RCC 7860 (cell line): ENCODE measurements at places on chromosomes 12 and 14.

DNA sequence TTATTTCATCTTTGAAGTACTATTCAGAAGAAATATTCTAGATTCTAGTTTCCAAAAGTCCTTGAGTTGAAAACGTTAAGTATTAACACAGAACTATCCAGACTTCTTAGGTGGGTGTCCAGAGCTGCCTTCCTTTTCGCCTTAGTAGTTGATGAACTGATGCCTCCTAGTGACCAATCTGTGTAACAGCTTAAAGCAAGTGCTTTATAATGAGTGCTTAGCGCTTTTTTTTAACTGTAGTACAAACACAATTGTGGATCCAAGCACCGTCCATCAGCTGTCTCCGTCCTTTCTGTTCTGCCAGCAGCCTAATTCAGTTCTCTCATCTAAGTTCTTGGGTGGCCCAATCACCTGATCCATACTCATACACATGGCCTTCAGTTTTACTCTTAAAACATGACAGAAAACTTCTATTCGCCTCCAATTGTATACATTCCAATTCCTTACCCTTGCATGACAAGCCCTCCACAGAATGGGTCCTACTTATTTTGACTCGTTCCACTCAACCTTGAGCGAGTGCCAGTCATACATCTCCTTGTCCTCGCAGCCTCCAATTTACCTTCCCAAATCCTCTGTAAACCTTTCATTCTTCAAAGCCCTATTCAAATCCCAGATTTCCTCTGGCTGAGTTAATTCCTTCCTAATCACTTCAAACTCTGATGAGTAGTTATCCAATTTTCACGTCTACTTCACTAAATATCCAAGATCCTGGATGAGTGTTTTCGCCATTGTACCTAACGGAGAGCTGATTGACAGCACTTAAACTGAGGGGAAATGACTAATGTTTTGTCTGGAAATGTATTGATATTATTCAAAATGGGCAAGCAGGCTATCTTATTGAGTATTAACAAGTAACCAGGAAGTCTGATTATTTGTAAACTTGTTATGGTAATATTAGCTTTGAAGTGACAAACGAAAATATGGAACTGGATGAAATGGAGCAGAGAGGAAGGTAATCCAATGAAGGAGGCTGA, 5.8 kb upstream of the PHLDA1 start:
- peak; percentile 69 for DNase-seq

DNA sequence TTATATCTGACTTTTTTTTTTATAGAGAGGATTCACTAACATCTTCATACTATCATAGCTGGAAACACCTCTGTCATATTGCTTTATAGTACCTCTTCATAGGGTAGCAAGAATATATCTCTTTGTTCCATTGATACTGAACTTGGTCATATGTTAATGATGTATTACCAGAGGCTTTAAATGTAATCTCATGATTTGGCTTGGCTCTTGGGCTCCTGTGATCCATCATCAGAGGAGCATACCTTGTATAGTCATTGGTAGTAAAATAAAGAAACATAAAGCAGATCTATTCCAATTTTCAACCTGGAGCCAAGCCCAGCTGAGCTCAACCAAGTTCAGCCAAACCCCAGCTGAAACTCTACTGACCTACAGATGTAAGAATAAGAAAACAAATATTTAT, 43.2 kb upstream of the GRIN2B start:
- DNase-seq: no peak

DNA sequence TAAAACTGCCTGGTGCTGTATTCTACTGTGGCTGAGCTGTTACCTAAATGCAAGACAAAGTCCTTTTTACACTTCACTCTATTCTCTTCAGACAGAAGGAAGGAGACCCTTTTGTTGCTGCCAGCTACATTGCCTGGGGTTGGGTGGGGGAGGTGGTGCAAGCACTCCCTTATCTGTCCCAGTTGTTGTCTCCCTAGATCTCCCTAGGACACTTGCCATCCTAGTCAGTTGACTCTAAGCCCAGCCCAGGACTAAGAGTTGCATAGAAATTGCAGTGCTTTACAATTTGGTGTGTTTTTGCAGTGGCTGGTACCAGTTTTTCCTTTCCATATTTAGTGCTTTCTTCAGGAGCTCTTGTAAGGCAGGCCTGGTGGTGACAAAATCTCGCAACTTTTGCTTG, 35.1 kb downstream of the SCYL2 start:
- DNase-seq: no peak

DNA sequence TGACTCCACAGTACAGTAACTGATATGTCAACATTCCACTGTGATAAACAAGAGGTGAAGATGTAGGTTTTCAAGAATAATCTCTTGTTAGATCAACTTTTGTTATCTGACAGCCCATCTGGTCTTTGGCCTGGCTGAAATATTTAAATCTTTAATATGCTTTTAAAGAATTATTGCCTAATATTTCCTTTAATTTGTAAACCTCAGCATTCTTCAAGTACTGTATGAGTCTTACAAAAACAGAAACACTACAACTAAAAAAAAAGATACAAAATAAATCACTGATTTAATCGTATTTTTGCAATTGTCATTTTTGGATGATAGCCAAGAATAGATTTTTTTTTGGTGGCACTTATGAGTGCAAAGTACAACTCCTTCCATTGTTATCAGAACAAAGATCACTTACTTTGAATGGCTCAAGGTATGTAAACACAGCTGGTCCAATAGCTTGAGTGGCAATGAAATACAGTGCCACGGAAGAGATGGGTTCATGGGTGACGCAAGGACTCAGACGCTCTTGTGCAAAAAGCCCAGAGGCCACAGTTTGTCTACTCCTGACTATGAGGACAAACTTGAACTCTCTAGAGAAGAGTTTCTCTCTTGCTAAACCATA, 109.5 kb downstream of the PAX9 start:
- no peak for DNase-seq

GRCh38 chr14:103803661-103804060, 43.7 kb downstream of the PPP1R13B start:
- peak; percentile 35 for DNase-seq

GRCh38 chr12:129594098-129594497, 309.7 kb downstream of the TMEM132D start:
- peak; percentile 34 for DNase-seq

- no peak for DNase-seq
These were observed 180.8 kb downstream of the ADCK1 start for GRCh38 chr14:77980475-77981321.

DNA sequence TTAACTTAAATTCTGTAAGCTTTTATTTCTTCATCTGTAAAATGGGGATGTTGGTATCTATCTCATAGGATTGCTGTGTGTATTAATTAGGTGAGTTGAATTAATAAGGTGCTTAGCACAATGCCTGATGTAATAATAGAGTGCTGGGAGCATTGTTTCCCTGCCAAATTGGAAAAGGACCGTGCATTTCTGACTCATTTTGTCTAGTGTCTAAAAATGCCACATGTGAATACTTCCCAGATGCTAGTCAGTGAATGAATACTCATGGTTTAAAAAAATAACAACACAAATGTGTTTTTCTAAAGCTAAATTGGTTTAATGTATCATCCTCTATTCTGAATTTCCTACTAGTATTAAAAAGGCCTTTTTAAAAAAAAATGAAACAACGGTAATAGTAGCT, 45.4 kb upstream of the NEDD1 start:
- DNase-seq: no peak

DNA sequence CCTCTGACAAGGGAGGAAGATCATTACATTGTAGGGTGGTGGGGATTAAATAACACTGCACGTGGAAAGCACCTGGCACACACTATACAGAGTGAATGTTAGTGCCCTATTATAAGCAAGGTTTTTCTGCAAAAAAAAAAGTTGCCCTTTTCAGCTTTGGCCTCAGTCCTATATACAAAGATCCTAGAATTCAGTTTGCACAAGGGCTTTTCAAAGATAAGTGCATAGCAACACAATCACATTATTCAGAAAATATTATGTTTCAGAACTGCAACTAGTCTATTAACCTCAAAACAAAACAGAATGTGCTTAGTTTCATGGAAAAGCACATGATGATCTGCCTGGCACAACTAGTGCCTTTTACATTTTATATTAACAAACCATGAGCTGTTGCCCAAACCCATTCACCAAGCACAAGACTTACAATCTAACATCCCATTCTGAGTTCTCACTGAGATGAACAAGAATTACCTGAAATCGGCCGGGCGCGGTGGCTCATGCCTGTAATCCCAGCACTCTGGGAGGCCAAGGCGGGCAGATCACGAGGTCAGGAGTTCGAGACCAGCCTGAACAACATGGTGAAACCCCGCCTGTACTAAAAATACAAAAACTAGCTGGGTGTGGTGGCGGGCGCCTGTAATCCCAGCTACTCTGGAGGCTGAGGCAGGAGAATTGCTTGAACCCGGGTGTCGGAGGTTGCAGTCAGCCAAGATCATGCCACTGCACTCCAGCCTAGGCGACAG, 1.8 kb downstream of the TM7SF3 start:
- DNase-seq: no peak

DNA sequence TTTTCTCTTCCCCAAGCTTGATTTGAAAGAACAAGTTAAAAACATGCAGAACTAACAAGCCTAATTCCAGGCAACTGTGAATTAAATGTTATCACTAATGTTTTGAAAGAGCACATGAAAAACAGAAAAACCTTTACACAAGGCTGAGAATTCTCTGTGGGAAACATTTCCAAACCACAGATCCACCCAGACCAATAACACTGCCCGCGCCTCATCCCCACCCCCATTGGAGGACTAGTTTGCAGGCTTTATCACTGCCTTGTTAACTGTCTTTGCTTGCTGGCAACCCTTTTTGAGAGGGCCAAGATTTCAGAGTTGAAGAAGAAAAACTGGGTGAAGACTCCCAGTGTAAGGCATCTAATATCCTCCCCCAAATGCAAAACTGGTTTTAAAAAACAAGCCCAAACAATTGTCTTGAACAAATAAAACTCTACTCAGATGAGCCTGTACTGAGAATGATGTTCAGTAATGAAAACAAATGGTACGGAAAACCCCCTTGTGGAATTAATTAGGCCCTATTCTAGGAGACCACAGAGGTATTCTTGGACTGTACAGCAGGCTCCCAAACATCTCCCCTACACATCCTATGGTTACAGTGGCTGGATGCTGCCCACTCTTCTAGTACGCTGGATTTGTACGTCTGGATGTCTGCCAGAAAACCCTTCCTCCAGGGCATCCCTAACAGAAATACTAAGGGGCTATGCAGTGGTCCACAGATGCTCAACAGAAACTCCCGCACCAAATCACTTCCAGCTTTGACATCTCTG, 5.8 kb downstream of the MAX start:
- no peak for DNase-seq

- DNase-seq: peak; percentile 16
These were observed 86.5 kb downstream of the DAAM1 start for GRCh38 chr14:59274991-59275391.

GRCh38 chr12:40999210-40999609, 188.9 kb upstream of the PDZRN4 start:
- DNase-seq: no peak

- DNase-seq: no peak
These were observed 342.0 kb downstream of the SEC23A start for GRCh38 chr14:38761033-38761432.

GRCh38 chr14:92558319-92558718, 44.7 kb downstream of the RIN3 start:
- DNase-seq: no peak

DNA sequence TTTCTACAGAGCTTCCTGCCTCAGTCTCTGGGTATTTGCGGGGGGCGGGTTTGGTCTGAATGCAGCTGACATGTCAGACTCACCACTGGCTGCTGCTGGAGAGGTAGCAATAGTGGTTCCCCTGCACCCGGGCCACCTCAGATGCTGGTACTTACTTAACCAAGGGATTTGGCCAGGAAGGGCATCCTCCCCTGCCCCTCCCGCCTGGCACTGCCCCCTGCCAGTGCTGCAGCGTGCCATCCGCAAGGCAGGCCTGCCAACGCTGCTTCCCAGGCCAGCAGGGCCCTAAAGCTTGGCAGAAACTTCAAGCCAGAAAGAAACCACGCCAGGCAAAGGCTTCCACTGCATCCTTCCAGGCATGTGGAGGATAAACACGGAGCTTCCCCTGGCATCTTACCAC, 22.1 kb downstream of the RAB35 start:
- DNase-seq: no peak

GRCh38 chr14:26622611-26623010, 24.8 kb upstream of the NOVA1 start:
- DNase-seq: no peak

GRCh38 chr12:56014205-56014604, 6.6 kb upstream of the IKZF4 start:
- no peak for DNase-seq

DNA sequence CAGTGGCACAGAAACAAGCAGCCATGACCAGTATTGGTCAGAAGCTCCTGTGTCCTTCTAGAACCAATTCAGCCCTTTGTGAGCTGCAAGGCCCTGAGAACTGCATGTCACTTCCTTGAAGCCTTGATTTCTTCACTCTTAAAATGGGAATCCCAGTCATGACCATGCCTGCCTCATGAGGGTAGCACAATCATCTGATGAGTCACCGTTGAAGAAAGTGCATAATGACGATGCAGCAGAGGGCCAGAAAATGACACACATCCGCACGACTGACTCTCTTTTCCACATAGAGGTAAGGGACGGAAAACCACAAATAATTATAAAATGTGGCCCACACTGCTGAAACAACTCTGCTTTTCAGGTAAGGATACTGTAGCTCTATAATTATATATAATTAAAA, 777.4 kb downstream of the BCL11B start:
- DNase-seq: peak; percentile 68

- peak; percentile 57 for DNase-seq
These were observed 81.9 kb upstream of the MAX start for GRCh38 chr14:65184032-65184764.

- no peak for DNase-seq
These were observed 4.8 kb downstream of the HOXC5 start for GRCh38 chr12:54037360-54038283.

DNA sequence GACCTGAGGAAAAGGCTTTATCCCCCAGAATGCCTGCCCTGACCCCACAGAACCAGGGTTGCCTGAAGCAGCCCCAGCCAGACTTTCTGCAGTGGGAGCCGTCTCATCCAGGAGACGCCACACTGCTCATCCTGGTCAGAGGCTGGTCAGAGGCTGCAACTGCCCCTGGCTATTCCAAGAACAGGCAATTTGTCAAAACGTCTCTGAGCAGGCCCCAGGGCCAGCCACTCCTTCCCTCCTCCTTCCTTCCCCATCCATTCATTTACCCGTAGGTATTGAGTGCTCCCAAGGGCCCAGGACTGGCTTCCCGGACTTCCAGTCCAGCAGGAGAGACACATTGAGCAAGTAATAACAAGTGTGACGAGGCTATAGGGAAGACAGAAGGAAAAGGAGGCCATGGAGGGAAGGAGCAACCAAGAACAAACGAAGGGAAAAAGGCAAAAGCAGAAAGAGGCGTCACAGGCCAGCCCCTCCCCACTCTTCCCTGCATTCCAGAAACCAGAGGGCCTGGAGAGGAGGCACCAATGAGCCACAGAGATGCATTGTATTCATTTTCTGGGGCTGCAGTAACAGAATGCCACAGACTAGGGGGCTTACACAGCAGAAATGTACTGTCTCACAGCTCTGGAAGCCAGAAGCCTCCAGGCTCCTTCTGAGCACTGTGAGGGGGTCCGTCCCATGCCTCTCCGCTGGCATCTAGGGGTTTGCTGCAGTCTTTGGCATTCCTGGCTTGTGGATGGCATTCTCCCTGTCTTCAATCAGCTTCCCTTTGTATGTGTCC, 21.0 kb upstream of the CD9 start:
- DNase-seq: no peak

- no peak for DNase-seq
These were observed 44.0 kb downstream of the RHOJ start for GRCh38 chr14:63248211-63248610.

- no peak for DNase-seq
These were observed 43.8 kb downstream of the DDHD1 start for GRCh38 chr14:53109105-53110041.
